Iris pigment epithelial cell (primary cell): ENCODE measurements at places on chromosomes 6 and 20.

DNA sequence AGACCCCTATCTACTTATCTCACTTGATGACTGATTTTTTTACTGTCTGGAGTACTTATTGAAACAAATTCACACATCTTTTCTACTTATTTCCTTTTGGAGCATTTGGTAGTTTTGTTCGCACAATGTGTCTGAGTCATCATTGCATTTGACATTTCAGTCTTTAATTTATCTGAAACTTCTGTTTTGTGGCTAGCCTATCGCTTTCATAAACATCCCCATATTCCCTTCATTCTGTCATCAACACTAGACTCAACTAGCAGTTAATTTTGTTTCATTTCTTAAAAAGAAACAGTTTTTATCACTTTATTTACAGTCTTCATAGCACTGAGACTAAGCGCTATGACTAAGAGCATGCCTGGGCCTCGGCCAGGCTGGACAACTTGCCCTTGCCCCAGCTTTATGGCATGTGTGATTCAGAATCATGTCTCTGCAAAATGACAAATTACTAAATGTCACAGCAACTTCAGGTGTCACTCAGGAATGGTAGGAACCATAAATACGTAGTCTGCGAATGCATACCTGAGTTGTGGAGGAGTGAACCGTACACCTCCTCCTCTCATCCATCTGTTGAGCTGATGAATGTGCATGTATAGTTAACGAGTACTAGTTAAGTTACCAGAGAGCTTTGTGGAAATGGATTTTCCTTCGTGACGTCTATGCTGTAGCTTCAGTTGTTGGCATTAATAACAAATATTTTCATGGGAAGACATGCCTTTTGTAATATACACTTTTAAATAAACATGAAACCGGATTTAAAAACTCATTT lies 16.2 kb downstream of the L3MBTL3 start:
- peak; percentile 75 for DNase-seq

- DNase-seq, result peak; percentile 67
Measured at GRCh38 chr6:56764081-56764566, 121.4 kb upstream of the DST start.

GRCh38 chr20:33993576-33994221 lies at the start of gene RALY:
TSS of gene RALY (plus strand) at chr20:33993911. CDS start at chr20:34072075, 78,164 bp downstream.
- DNase-seq, result peak; percentile 99

- no peak for DNase-seq
Measured at GRCh38 chr6:135137826-135138225, 43.3 kb upstream of the MYB start.

GRCh38 chr20:25005220-25005619 lies 12.7 kb upstream of the APMAP start:
- DNase-seq, result no peak

GRCh38 chr20:62739067-62739466 lies 30.4 kb downstream of the NTSR1 start:
- no peak for DNase-seq

DNA sequence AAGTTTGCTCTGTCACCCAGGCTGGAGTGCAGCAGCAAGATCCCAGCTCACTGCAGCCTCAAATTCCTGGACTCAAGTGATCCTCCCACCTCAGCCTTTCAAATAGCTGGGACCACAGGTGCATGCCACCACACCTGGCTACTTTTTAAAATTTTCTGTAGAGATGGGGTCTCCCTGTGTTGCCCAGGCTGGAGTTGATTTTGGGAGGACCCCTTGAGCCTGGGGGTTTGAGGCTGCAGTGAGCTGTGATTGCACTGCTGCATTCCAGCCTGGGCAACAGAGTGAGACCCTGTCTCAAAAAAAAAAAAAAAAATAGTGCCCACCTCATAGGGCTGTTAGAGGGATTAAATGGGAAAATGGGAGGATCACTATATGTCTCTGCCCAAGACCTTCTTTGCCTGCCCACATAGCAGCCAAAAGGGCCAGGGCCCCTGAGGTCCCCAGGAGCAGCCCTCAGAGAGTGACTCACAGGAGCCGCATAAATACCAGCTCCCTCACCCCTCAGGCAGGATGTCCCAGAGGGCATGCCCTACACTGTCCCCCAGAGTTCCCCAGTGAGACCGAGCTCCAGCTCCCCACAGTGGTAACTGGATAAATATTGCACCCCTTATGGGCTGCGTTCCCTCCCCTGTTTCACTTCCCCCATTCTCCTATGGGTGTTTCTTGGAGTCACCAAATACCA lies 11.7 kb upstream of the MDGA1 start:
- no peak for DNase-seq

DNA sequence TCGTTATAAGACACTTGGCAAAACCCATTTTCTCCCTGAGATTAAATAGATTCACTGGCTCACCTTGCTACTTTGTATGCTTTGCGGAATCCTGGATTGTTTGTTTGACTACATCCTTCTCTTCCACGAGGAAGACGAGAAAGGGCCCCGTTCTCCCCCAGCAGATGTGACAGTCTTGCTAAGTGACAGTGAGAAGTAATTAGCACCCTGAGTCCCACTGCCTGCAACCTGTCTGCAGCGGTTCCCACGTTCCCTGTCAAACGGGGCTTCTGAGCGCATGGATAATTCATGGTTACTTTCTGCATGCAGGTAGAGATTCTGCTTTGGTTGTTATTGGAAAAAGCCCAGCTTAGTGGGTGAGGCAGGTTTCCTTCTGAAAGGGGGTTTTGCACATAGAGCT lies 163.7 kb downstream of the CDH26 start:
- no peak for DNase-seq

DNA sequence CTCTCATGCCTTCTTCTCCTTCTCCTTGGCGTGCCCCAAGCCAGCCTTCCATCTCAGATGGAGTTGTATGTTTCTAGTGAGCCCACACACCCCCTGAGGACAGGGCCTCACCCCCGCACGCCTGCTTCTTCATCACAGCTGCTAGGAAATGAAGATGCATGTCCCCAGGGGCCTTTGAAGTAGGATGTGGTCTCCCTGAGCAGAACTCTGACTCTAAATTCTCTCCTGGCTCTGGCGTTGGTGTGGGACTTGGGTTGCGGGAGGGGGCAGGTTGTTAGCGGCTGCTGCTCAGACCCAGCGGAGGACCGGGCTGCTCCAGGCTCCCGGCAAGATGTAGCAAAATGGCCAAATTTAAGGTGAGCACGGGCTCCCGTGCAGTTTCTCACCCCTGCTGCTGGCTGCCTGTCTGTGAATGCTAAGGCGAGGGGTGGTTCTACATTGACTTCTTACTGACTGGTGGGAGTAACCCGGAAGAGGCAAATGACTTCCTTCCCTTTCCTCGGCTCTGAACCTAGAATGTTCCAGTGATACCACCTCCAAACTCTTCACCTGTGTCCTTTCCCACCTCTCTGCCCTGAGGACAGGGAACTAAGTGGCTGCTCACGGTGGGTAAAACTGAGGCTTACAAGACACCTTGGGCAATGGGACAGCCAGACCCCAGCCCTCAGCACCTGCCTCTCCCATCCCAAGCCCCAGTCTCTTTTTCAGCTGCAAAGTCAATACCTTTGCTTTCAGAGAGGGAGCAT lies 8.8 kb downstream of the SYNJ2 start:
- DNase-seq, result no peak

- DNase-seq, result no peak
Measured at GRCh38 chr6:125949069-125949468, 7.5 kb upstream of the HINT3 start.
